ENCODE measurements at places on chromosomes 5 and 9. TPM values are rescaled to one million over a fixed set of nuclear protein-coding genes. Genes with fewer than 3 reads are reported as not detected.
A peak's percentile ranks its signal among the peaks of the same experiment; 100 is the strongest.

The MCTP1 gene
- 43.0 TPM for total RNA-seq

The COMMD10 gene
- 40.7 TPM for total RNA-seq

The PTAR1 gene
- 59.2 TPM for total RNA-seq

The TRPM3 gene
- total RNA-seq = 1.8 TPM

The C5 gene
- 2.8 TPM for total RNA-seq

The LCN9 gene
- total RNA-seq = not detected

The SLCO6A1 gene
- total RNA-seq = not detected

The NHP2 gene
- 115 TPM for total RNA-seq

DNA sequence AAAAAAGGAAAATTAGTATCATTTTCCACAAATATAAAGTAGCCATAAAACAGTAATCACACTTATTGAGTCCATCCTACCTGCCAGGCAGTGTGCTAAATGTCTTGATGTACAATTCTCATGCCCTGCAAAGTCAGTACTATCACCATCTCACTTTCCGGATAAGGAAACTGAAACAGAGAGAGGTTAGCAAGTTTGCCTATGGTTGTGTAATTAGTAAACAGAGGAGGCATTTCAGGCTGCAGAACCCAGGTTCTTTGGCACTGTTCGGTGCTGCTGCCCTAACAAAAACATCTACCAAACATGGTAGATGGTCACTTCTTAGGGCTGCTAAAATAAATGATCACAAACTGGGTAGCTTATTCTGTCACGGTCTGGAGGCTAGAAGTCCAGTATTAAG, 22.6 kb downstream of the PLAC8L1 start:
- no peaks in the 10 kb centered on the region for H3K27me3 ChIP-seq
- no peak overlapping the region for H3K4me3 ChIP-seq
- DNase-seq = no peak
- H3K36me3 ChIP-seq = no peaks in the 10 kb centered on the region

GRCh38 chr5:157464519-157465171, 4.6 kb downstream of the NIPAL4 start:
- no peak for DNase-seq
- H3K36me3 ChIP-seq = no peaks in the 10 kb centered on the region
- peaks cover 28% of the 10 kb centered on the region for H3K27me3 ChIP-seq
- peaks cover 13% of the 10 kb centered on the region for H3K4me1 ChIP-seq

DNA sequence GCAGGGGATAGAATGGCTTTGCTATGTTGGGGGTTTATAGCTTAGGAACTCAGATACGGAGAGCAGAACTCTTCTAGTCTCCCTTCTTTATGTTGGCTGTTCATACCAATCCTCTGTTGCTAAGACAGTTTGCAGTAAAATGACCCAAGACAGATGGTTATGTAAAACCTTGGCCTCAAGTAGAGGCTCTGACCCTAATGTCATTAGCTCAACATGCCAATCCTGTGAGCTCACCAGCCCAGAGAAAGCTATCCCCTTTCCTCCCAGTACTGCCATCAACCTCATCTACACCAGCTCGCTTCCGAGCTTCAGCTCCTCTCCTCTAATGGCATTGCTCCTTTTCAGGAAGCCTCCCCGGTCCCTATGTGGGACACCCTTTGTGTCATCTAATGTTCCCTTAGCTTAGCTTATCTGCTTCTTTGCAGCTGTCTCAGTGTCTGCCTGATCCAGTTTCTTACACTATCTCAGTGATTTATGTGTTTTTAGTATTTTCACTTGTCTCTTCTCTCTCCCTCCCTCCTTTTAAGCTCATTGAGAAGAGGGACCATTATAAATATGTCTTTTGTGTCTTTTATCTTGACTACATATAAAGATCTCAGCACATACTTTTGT, 281.3 kb upstream of the CLINT1 start:
- H3K27ac ChIP-seq = no peak overlapping the region
- no peaks in the 10 kb centered on the region for H3K4me1 ChIP-seq
- H3K27me3 ChIP-seq = no peaks in the 10 kb centered on the region
- H3K4me3 ChIP-seq = no peak overlapping the region
- H3K36me3 ChIP-seq = no peaks in the 10 kb centered on the region

GRCh38 chr9:72476100-72476499, 45.3 kb upstream of the TMC1 start:
- no peaks in the 10 kb centered on the region for H3K36me3 ChIP-seq
- H3K4me1 ChIP-seq = peaks cover 14% of the 10 kb centered on the region
- no peak for DNase-seq
- no peaks in the 10 kb centered on the region for H3K27me3 ChIP-seq
- H3K4me3 ChIP-seq = no peak overlapping the region

- H3K36me3 ChIP-seq = no peaks in the 10 kb centered on the region
- no peak for DNase-seq
- no peaks in the 10 kb centered on the region for H3K27me3 ChIP-seq
- H3K4me3 ChIP-seq = no peak overlapping the region
- H3K4me1 ChIP-seq = no peaks in the 10 kb centered on the region
These were observed 290.1 kb downstream of the ADAMTS6 start for GRCh38 chr5:65191554-65192135.

DNA sequence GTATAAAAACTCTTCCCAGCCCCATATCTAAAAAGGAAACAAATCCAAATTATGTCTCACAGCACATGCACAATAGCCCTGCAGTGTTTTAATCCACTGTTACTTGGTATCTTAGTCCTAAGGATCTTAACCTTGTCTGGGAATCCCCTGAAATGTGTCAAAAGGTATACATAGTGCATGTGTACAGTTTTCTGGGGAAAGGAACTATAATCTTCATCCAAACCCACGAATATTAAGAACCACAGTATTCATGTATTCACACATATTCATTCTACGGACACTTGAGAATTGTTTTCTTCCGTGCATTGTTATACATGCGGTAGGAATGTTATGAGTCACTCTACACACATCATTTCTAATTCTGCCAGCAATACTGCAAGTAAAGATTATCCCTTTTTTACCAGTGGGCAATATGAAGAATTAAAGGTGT, 47.8 kb upstream of the SNX2 start:
- no peaks in the 10 kb centered on the region for H3K36me3 ChIP-seq
- H3K27ac ChIP-seq = no peak overlapping the region
- H3K27me3 ChIP-seq = no peaks in the 10 kb centered on the region
- H3K4me3 ChIP-seq = no peak overlapping the region

- no peak overlapping the region for H3K27ac ChIP-seq
- DNase-seq = no peak
- H3K36me3 ChIP-seq = no peaks in the 10 kb centered on the region
- no peaks in the 10 kb centered on the region for H3K4me1 ChIP-seq
- no peaks in the 10 kb centered on the region for H3K27me3 ChIP-seq
These were observed 21.5 kb upstream of the NIPBL start for GRCh38 chr5:36855141-36855495.

- no peak overlapping the region for H3K27ac ChIP-seq
- H3K4me1 ChIP-seq = peaks cover 4% of the 10 kb centered on the region
- no peaks in the 10 kb centered on the region for H3K27me3 ChIP-seq
- H3K36me3 ChIP-seq = no peaks in the 10 kb centered on the region
- no peak for DNase-seq
- peak overlapping the region; percentile 39 for H3K4me3 ChIP-seq
These were observed 1.1 kb upstream of the IRX1 start for GRCh38 chr5:3594510-3595005.

DNA sequence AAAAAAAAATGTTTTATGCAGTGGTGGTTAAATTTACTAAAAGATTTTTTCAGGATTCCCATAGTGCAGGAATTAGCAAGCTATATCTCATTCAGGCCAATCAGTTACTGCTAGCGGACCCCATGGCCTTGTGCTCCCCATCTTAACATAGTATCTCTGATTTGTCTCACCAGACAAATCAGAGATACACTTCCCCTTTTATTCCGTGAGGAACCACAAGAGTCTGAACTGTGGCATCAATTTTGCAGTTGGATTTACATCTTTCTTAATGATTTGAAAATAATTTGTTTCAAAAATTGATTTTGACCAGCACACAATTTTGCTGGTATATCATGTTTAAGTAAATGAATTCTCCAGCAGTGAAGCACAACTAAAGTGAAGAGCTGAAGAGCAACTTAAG, 17.9 kb downstream of the ITGA1 start:
- H3K36me3 ChIP-seq = no peaks in the 10 kb centered on the region
- no peaks in the 10 kb centered on the region for H3K27me3 ChIP-seq
- H3K27ac ChIP-seq = peak overlapping the region; percentile 94
- no peak for DNase-seq

DNA sequence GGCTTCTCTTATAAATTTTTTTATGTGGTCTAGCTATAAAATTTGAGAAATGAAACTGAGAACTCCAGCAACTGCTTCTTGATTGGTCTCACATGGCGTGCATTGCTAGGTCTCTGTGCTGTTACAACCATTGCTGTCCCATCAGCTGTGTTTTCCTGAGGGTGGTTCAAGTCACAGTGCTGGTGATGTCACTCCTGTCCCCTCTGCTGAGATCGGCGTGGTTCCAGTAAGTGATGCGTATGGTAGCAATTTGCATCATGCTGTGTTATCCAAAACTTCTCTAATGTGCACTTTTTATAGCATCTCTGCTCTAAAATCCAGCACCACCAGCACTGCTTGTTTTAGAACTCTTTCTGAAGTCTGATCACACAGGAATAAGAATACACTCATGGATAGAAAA, 112.6 kb upstream of the ZNF608 start:
- DNase-seq = no peak
- peak overlapping the region; percentile 61 for H3K27ac ChIP-seq
- H3K4me1 ChIP-seq = peaks cover 17% of the 10 kb centered on the region
- H3K27me3 ChIP-seq = no peaks in the 10 kb centered on the region
- no peaks in the 10 kb centered on the region for H3K36me3 ChIP-seq

DNA sequence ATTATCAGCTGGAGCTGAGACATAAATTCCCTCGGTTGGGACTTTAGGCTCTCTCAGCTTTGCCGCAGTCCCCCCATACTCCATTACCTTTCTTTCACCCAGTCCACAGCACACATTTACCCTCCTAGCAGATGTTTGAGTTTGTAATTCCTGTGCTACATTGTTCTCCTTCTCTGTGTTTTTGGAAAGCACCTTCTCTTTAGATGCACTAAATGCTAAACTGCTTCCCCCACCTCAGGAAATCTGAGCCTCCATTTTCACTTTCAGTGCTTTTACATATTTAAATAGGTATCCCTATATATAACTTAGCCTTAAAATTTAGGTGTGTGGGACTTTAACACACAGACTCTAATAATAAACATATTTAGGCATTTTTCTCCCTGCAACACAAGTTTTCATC, 356.9 kb downstream of the NFIB start:
- H3K36me3 ChIP-seq = no peaks in the 10 kb centered on the region
- H3K4me3 ChIP-seq = no peak overlapping the region
- H3K27me3 ChIP-seq = no peaks in the 10 kb centered on the region
- H3K4me1 ChIP-seq = no peaks in the 10 kb centered on the region
- DNase-seq = no peak
- no peak overlapping the region for H3K27ac ChIP-seq

- H3K4me1 ChIP-seq = no peaks in the 10 kb centered on the region
- no peak overlapping the region for H3K27ac ChIP-seq
- H3K36me3 ChIP-seq = no peaks in the 10 kb centered on the region
- no peaks in the 10 kb centered on the region for H3K27me3 ChIP-seq
These were observed 53.3 kb downstream of the TRPC7 start for GRCh38 chr5:136311999-136312398.

DNA sequence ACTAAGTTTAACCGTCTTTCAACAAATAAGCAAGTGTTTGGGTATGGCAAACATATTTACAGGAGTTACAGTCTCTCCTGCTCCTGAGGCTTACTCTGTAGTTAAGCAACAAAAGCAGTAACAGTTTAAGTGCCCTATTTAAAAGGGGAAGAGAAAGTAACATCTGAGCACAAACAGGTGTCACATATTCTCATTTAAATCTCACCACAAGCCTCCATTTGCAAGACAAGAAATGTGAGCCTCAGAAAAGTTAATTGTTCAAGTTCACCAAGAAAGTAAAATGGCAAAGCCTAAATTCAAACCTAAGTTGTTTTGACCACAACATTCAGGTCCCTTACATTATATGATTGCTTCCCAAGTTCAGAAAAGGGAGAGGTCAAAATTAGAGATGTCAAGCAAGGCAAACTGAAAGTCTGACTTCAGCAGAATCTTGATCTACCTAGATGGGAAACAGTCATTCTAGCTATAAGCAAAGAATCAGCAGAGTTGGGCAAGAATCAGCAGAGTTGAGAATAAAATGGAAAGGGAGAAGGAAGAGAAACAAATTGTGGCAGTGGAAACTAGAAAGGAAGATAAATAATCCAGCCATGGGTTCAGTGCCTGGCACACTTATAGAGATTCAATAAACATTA, 93.4 kb downstream of the STRBP start:
- no peak overlapping the region for H3K4me3 ChIP-seq
- no peaks in the 10 kb centered on the region for H3K36me3 ChIP-seq
- peaks cover 9% of the 10 kb centered on the region for H3K4me1 ChIP-seq
- no peaks in the 10 kb centered on the region for H3K27me3 ChIP-seq
- H3K27ac ChIP-seq = peak overlapping the region; percentile 69

DNA sequence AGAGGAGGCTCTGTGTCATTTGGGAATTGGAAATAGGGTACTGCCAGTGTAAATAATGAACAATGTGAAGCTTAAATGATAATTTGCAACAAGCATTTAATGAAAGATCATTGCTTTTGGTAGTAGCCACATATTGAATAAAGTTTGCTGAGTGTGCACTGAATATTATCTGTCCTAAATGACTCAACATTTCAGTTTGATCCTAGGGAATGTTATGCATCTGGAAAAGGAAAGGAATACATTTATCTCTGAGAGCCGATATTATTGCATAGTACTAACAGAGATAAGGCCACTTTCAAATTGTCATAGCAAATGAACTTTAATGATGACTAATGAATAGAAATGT, 8.7 kb upstream of the ELL2 start:
- no peak overlapping the region for H3K27ac ChIP-seq
- no peaks in the 10 kb centered on the region for H3K27me3 ChIP-seq
- H3K36me3 ChIP-seq = no peaks in the 10 kb centered on the region
- no peaks in the 10 kb centered on the region for H3K4me1 ChIP-seq

DNA sequence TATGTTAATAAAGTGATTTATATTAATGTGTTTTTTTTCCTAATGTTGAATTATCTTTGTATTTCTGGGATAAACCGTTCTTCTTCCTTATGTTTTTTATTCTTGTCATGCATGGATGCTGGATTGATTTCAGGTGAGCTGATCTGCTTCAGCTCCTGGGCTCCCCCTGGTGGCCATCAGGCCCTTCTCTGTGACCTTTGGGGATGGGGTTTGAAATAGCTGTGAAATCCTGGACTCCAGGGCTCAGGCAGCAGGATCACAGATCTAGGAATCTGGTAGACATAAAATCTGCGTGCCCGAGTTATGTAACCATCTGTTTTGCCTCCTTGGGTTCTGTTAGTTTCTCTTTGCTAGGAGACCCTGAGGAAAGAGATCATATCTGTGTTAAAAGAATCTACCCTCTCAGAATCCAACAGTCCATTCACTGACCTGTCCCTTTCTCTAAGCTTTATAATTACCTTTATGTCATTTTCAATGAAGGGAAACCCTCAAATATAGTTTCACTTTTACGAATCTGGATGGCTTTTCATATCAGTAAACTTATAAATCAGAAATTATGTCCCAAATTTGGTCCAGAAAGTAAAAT, 12.2 kb upstream of the OR13J1 start:
- no peaks in the 10 kb centered on the region for H3K36me3 ChIP-seq
- H3K4me3 ChIP-seq = no peak overlapping the region
- DNase-seq = peak; percentile 92
- H3K4me1 ChIP-seq = no peaks in the 10 kb centered on the region
- no peaks in the 10 kb centered on the region for H3K27me3 ChIP-seq
- no peak overlapping the region for H3K27ac ChIP-seq

GRCh38 chr5:133983674-133984073, 15.2 kb upstream of the C5orf15 start:
- H3K4me1 ChIP-seq = no peaks in the 10 kb centered on the region
- H3K4me3 ChIP-seq = no peak overlapping the region
- DNase-seq = no peak
- no peaks in the 10 kb centered on the region for H3K27me3 ChIP-seq

All from spleen (tissue), 13 donors.